Stimulated activated CD4-positive, alpha-beta T cell treated with anti-CD3 and anti-CD28 coated beads, Interleukin-15, amount 100 ng/mL, for 24 hours (primary cell): ENCODE measurements at places on chromosomes 4 and X.

GRCh38 chr4:153292897-153293741 lies 51.4 kb upstream of the MND1 start:
- DNase-seq: no peak

- peak; percentile 67 for DNase-seq
Measured at GRCh38 chr4:152534541-152535359, 1.1 kb downstream of the FBXW7 start.

DNA sequence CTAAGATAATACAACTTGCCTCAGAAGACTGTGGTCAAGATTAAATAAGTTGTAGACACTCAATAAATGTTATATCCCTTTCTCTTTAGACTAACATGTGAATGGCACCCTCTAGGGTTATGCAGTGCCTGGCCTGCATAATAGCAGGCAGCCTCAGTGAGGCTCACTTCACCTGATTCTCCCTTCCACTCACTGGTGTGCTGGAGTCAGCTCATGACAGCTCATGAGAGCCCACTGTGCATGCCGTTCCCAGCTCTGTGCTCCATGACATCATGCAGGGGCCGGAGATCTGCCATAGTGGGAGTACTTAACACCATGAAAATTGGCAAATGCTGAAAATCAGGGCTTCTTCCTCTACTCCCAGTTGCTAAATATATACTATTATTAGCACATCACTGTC lies 64.5 kb downstream of the TEC start:
- no peak for DNase-seq

DNA sequence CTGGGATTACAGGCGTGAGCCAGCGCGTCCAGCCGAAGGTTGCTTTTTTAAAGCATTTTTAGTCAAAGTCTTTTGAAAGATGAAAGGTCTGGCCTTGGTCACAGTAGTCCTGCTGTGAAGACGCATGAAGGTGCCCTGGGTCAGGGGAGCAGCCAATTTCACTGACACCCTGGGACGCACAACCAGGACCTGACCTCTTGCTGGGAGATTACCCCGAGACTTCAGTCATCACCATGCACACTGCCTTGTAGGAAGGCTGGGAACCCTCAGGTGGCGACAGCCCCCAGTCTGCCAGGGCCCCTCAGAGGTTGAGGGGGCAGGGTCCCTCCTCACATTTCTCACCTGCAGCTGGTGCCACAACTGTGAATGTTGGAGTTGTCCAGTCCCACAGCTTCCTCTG lies 53.2 kb downstream of the CPLX1 start:
- no peak for DNase-seq

- no peak for DNase-seq
Measured at GRCh38 chr4:140097572-140097971, 56.4 kb downstream of the MAML3 start.

DNA sequence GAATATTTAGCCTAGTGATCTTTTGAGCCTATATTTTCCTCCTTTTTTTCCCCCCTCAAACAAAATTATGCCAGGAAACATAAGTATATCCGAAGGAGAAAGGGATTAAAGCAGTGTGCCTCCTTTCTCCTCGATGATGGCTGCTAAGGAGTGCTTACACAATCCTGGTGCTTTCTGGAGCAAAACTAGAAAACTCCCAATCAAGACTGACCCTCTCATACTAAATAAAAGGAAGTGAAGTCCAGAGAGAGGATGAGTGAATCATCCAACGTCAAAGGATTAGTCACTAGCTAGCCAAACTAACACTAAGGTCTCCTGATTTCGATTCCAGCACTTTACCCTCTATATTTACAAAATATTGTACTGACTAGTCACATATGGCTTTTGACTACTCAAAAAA lies 146.8 kb downstream of the PPP3CA start:
- no peak for DNase-seq

DNA sequence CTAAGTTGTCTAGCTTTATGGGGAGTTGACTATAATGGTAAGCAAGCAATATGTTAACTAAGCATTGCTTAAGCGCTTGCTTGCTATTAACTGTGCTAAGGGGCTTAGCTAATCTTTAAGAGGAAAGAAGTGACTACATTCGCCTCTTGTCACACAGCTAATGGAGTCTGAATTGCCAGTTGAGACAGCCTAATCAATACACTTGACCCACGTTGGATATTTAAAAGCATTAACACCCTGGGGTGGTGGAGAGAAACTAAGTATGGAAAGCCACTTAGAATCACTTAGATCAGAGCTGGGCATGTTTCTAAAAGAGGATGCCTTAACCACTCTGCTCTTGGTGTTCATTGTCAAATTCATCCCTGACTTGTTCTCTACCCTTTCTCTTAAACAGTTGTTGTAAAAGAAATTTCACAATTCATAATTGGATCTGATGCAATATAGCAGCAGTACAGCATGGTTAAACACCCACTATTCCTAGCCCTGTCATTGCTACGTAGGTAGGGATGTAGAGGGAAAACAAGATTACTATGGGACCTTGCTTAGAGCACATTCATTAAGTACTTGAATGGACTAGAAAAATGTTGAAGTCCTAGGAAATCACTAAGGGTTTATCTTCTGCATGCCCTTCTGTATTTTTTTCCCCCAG lies 3.5 kb downstream of the ZAR1 start:
- DNase-seq: no peak

GRCh38 chr4:76256968-76257367 lies 5.4 kb downstream of the FAM47E start:
- DNase-seq: no peak

GRCh38 chr4:75904076-75904475 lies 1.8 kb upstream of the PPEF2 start:
- no peak for DNase-seq

- DNase-seq: peak; percentile 88
Measured at GRCh38 chrX:12949927-12950656, 24.8 kb upstream of the TMSB4X start.

DNA sequence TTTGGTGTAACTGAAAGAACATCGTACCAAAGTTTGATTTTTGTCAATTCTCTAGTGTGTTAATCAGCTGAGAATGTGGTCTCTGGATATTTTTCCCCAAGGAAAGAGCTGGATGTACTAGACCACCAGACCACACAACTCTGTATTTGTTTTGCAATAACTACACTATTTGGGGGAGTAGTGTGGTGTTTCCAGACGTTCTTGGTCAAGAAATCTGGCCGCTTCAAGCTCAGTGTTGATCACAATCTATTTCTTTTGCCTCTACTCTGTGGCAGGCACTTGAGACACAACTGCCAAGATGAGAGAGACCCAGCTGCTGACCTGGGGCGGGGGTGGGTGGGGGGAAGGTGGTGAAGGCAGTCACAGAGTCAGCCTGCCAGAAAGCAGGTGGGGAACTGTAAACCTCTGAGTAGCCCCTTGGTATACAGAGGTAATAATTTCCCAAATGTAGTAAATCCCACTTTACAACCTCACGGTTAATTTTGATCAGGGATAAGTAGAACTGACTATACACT lies 30.6 kb downstream of the PTTG2 start:
- DNase-seq: no peak

DNA sequence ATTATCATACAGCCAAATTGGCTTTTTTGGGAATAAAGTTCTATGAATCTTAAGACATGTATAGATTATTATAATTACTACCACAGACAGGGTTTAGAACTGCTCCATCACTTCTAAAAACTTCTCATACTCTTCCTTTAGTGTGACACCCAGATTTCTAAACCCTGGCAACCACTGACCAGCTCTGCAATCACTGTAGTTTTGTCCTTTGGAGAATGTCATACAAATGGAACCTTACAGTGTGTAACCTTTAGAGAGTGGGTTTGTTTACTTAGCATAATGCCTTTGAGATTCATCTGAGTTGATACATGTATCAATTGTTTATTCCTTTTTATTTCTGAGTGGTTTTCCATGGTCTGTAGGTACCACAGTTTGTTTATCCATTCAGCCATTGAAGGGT lies 95.0 kb downstream of the TMEM164 start:
- DNase-seq: no peak

DNA sequence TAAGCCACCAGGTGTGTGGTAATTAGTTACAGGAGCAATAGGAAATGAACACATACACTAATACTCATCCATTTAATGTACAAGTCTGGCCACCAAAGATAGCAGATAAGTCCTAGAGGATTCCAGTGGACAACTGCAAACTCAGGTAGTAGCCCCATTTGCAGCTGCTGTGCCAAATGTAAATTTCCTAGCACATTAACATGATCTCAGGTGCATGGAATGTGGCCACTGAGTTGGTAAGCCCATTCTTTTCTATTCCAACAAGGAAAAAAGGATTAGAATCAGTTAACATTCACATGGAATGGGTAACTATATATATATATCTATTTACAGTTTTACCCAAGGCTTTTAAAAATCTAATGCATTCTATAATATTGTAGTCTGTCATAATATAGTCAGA lies 23.3 kb upstream of the FRAS1 start:
- DNase-seq: no peak

- no peak for DNase-seq
Measured at GRCh38 chr4:52015366-52015765, 4.8 kb downstream of the LRRC66 start.

DNA sequence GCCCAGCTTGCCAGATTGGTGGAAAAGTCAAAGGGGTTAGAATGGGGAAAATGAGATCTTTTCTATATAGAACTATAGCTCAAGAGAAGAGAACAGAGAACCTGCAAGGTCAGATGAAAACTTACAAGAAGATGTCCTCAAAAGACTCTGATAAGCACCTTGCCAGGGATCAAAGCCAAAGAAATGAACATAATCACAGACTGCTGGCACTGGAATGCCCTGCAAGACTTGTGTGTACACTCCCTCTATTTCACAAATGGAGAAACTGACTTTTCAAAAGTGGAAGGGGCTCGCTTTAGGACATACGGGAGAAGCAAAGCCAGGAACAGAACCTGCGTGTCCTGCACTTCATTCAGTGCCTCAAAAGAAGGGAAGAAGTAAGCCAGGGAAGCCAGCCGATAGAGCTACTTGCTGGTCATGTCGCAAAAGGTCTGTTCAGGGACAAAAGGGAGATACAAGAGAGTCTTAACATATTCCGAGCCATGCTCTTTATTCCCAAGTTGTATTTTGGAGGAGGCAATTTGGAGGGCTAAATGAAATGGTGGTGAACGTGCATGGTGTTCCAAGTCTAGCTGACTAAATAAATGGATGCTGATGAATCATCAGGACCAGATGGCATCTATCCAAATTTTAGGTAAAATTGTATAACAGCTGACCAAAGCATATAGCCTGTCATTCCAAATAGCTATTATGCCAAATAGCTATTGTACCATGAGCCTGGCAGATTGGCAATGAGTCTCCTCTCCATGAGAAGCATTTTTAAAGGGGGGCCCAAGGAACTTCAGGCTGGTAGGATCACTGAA lies 175.6 kb upstream of the GPC4 start:
- no peak for DNase-seq

DNA sequence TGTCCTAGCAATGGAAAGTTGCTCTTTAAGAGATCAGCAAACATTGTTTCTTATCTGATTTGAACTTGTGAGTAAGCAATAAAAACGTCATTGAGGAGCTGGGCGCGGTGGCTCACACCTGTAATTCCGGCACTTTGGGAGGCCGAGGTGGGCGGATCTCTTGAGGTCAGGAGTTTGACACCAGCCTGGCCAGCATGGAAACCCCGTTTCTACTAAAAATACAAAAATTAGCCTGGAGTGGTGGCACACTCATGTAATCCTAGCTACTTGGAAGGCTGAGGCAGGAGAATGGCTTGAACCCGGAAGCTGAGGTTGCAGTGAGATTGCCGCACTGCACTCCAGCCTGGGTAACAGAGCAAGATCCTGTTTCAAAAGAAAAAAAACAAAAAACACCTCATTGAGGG lies 11.2 kb upstream of the PLAC8 start:
- DNase-seq: peak; percentile 55

- DNase-seq: no peak
Measured at GRCh38 chr4:16967722-16968121, 69.3 kb upstream of the LDB2 start.

DNA sequence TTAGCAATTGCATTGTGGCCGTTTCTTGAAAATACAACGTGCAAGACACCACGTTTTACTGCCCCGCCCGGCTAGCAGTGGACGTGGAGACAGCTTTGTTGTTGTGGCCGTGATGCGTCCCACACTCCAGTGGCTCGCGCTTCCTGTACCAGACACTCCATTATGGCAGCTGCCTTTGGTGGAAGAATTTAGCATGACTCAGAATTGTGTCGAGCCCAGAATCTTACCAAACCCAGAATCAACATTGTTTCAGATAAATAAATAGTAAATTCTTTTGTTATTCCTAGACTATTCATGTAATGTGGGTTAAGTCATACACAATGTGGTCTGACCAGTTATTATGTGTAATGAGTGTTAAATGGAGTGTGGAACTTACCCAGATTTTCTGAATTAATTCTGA lies 25.3 kb upstream of the S100P start:
- no peak for DNase-seq

GRCh38 chrX:54442790-54443189 lies 2.6 kb downstream of the TSR2 start:
- DNase-seq: no peak

DNA sequence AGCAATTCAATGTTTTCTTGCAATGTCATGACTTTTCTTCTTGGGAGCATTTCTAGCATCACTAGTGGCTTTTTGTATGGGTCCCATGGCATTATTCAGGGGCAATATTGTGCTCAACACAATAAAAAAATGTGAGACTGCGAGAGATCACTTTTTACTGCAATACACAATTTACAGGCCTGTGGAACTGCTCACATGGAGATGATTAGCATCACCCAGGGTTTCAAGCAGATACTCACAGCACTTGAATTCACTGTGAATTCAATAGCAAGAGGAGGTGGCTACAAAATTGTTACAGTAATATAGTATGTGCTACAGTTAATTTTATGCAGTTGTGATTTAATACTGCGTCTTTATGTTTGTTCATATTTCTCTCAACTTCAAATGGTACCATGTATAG lies 50.4 kb downstream of the TBC1D19 start:
- no peak for DNase-seq

DNA sequence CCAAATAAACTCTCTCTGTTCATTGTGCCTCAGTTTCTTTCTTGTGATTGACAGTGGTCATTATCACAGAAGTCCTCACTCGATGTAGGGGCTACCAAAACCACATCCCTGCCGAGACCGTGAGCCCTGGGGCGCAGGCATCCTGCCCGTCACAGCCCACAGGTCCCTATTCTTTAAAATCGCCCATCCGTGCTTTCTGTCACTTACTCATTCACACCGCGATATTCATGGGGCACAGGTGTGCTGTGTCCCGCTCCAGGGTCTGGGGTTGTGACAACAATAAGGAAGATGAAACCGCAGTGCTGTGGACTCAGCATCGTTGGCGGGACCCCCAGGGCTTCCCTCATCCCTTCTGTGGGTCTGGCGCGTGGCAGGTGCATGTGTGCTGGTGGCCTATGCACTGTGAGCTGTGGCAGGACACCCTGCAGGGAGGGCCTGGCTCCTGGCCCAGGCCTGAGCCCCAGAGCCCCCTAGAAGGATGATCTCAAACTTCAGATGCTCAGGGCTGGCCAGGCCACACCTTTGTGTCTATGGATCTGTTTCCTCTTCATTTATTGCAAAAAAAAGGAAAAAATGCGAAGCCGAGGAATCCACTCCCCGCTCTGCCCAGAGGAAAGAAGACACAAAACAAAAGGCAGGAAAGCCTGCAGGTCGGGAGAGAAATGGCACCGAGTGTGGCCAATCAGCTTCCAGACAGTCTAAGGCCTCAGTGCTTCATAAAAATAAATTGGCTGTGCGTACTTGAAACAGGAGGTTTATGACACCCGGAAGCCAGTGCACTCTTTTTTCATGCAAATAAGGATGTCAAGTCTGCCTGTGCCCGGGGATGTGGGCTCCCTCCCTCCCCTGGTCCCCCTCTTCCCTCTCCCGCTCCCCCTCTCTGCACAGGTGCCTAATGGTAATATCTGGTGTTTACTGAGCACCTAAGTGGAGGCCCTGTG lies 109.5 kb upstream of the ADRA2C start:
- no peak for DNase-seq

- no peak for DNase-seq
Measured at GRCh38 chrX:85065512-85066198, 62.0 kb downstream of the APOOL start.

- no peak for DNase-seq
Measured at GRCh38 chr4:141155586-141155985, 22.3 kb upstream of the RNF150 start.
